IMR-90 (cell line): ENCODE measurements at places on chromosomes 3 and 15. TPM values are rescaled to one million over a fixed set of nuclear protein-coding genes. Genes with fewer than 3 reads are reported as not detected.

- H3K4me3 ChIP-seq: no peak overlapping the region
- H3K36me3 ChIP-seq: no peaks in the 10 kb centered on the region; the same call in 1 of the 2 replicates
- no peak overlapping the region for H3K27ac ChIP-seq
- H3K27me3 ChIP-seq: peaks cover 6% of the 10 kb centered on the region
Measured at GRCh38 chr3:72368331-72368975, 479.8 kb downstream of the SHQ1 start.

- DNase-seq: peak; percentile 73
- H3K4me1 ChIP-seq: peaks cover 13% of the 10 kb centered on the region; the same call in 1 of the 2 replicates
- peaks cover 1% of the 10 kb centered on the region; the same call in 1 of the 2 replicates for H3K36me3 ChIP-seq
- H3K27ac ChIP-seq: peak overlapping the region; percentile 87; the same call in 1 of the 2 replicates
Measured at GRCh38 chr3:81741216-81741615, 20.2 kb downstream of the GBE1 start.

DNA sequence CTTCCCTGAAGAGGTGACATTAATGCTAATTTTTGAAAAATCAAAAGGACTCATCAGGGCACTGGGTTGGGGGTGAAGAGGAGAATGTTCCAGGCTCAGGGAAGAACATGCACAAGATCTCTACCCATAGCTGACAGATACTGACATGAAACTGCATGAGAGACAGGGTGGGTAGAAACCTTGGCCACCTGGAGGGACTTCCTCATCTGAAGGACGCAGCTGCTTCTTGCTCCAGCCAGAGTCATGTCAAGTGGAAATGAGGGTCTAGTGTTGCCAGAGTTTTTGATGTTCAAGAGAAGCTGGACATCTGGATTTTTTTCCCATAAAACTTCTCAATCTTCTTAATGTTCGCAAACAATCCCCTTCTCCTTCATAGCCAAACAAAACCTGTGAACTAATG lies 29.7 kb downstream of the AMOTL2 start:
- no peaks in the 10 kb centered on the region for H3K27me3 ChIP-seq
- DNase-seq: no peak
- peaks cover 25% of the 10 kb centered on the region for H3K4me1 ChIP-seq
- H3K4me3 ChIP-seq: no peak overlapping the region
- no peak overlapping the region for H3K27ac ChIP-seq
- H3K36me3 ChIP-seq: no peaks in the 10 kb centered on the region

DNA sequence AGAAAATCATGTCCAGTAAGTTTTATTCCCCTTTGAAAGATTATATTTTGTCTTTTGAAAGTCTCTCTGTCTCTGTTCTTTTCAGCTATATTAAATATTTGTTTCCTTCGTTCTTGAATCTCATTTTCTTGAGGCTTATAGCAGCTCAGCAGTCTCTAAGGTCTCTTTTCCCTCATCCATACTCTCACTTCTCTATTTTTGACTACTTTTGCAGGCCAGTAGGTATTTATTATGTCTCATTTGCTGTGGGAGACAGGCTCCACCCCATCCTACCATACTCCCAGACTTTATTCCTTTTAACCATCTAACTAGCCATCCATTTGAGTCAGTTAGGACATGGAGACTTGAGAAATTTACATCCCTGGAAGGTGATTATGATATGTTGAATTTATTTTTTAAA lies 71.0 kb downstream of the FILIP1L start:
- no peaks in the 10 kb centered on the region for H3K36me3 ChIP-seq
- peak overlapping the region; percentile 90 for H3K27ac ChIP-seq
- DNase-seq: no peak
- H3K27me3 ChIP-seq: peaks cover 1% of the 10 kb centered on the region; the same call in 1 of the 2 replicates
- peaks cover 30% of the 10 kb centered on the region for H3K4me1 ChIP-seq
- H3K4me3 ChIP-seq: no peak overlapping the region

- no peak for DNase-seq
- H3K27me3 ChIP-seq: peaks cover 24% of the 10 kb centered on the region
- no peaks in the 10 kb centered on the region; the same call in 1 of the 2 replicates for H3K4me1 ChIP-seq
- no peaks in the 10 kb centered on the region for H3K36me3 ChIP-seq
- H3K27ac ChIP-seq: no peak overlapping the region
- peak overlapping the region; percentile 45 for H3K4me3 ChIP-seq
Measured at GRCh38 chr15:36882487-36883131, 217.7 kb downstream of the MEIS2 start.

GRCh38 chr3:131109156-131109555 lies 82.5 kb downstream of the NEK11 start:
- no peaks in the 10 kb centered on the region for H3K27me3 ChIP-seq
- no peaks in the 10 kb centered on the region for H3K4me1 ChIP-seq
- no peak overlapping the region for H3K27ac ChIP-seq
- H3K4me3 ChIP-seq: no peak overlapping the region

GRCh38 chr15:42726114-42726513 lies 10.8 kb downstream of the CDAN1 start:
- H3K27me3 ChIP-seq: no peaks in the 10 kb centered on the region
- peaks cover 72% of the 10 kb centered on the region for H3K36me3 ChIP-seq
- no peak for DNase-seq
- H3K4me3 ChIP-seq: no peak overlapping the region

DNA sequence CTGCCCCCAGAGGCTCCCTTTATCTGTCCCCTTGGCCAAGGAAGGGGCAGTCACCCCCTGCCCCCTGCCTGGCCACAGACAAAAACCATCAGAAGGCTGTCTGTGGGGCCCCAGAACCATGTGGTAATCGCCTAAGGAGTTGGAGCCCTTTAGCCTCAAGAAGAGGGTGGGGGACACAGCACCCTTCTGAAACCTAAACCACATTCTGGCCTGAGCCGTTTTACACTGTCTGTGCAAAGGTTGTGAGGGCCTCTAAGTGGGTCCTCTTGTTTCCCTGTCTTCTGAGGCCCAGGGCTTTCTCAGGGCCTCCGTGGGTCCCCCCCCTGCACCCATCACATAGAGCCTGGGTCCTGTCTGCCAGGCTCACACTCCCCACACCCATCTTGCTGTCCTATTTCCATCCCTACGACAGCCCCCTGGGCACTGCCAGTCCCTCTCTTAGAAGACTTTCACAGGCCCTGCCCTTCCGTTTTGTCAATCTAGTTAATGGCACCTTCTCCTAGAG lies 17.9 kb upstream of the RPUSD3 start:
- H3K27ac ChIP-seq: no peak overlapping the region
- H3K27me3 ChIP-seq: no peaks in the 10 kb centered on the region; the same call in 1 of the 2 replicates
- no peaks in the 10 kb centered on the region for H3K36me3 ChIP-seq
- DNase-seq: no peak

- peak; percentile 22 for DNase-seq
- H3K27ac ChIP-seq: no peak overlapping the region
- no peak overlapping the region for H3K4me3 ChIP-seq
Measured at GRCh38 chr15:70339571-70340493, 242.1 kb upstream of the TLE3 start.

- no peaks in the 10 kb centered on the region for H3K36me3 ChIP-seq
- H3K27me3 ChIP-seq: peaks cover 47% of the 10 kb centered on the region
- H3K4me1 ChIP-seq: no peaks in the 10 kb centered on the region
Measured at GRCh38 chr3:48222616-48223513, at the start of gene CAMP. TSS of gene CAMP (plus strand) at chr3:48223495. CDS start at chr3:48223512, 17 bp downstream.

GRCh38 chr3:186967686-186968085 lies 37.4 kb downstream of the ST6GAL1 start:
- H3K36me3 ChIP-seq: no peaks in the 10 kb centered on the region
- no peak for DNase-seq
- no peak overlapping the region for H3K4me3 ChIP-seq
- H3K27me3 ChIP-seq: no peaks in the 10 kb centered on the region
- no peaks in the 10 kb centered on the region for H3K4me1 ChIP-seq
- no peak overlapping the region for H3K27ac ChIP-seq

GRCh38 chr3:3443482-3443881 lies 264.0 kb upstream of the CRBN start:
- H3K27me3 ChIP-seq: no peaks in the 10 kb centered on the region
- no peak overlapping the region for H3K27ac ChIP-seq
- no peaks in the 10 kb centered on the region for H3K4me1 ChIP-seq
- no peak for DNase-seq

DNA sequence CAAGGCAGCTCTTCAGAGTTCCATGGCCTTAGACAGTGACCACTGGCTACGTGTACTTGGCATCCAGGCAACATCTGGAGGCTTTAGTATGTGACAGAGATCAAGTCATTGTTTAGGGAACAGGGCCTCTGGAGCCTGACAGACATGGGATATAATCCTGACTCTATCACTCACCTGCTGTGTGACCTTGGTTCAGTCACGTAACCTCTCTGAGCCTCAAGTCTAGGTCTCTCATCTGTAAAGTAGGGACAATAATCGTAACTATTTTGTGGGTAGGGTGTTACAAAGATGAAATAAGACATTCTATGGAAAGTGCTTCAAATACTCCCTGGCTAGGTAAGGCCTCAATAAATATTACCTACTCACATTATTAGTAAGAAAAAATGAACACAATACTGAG lies 114.2 kb downstream of the SMAD6 start:
- no peak overlapping the region for H3K27ac ChIP-seq
- no peaks in the 10 kb centered on the region for H3K27me3 ChIP-seq
- peaks cover 2% of the 10 kb centered on the region; the same call in 1 of the 2 replicates for H3K4me1 ChIP-seq
- no peak for DNase-seq

GRCh38 chr3:124847051-124847450 lies 40.1 kb downstream of the ITGB5 start:
- H3K27ac ChIP-seq: no peak overlapping the region
- no peak overlapping the region for H3K4me3 ChIP-seq
- DNase-seq: no peak
- peaks cover 15% of the 10 kb centered on the region for H3K36me3 ChIP-seq
- no peaks in the 10 kb centered on the region for H3K27me3 ChIP-seq

- H3K27ac ChIP-seq: no peak overlapping the region
- H3K27me3 ChIP-seq: peaks cover 2% of the 10 kb centered on the region; the same call in 1 of the 2 replicates
- no peaks in the 10 kb centered on the region for H3K36me3 ChIP-seq
- H3K4me3 ChIP-seq: no peak overlapping the region
- H3K4me1 ChIP-seq: 0 out of 2 replicates have a peak, but pooled peaks cover 2% of the 10 kb centered on the region
- no peak for DNase-seq
Measured at GRCh38 chr3:184796551-184796950, 15.4 kb upstream of the VPS8 start.

DNA sequence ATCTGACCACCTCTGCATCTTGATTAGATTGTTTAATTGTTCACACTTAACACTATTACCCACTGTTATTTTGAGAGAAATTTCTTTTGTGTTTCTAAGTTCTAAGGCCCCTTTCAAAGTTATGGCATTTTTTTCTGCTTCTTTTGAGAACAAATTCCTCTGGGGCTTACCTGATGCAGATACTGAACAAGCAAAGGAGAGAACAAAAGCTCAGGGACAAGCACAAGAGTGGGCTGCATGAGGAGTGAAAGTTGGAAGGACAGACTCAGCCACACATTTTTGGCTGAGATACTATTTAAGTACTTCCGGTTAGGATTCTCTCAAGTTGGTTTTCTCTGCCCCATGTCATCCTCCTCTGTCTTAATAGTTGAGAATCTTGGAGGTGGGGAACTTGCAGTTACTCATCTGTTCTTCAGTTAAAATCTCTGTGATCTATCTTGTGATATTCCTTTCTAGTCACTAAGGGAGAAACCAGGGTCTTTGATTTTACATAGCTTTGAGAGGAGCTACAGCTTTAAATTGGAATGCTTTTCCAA lies 54.7 kb downstream of the CMTM6 start:
- no peak for DNase-seq
- H3K4me3 ChIP-seq: no peak overlapping the region
- H3K27me3 ChIP-seq: no peaks in the 10 kb centered on the region
- H3K36me3 ChIP-seq: no peaks in the 10 kb centered on the region

DNA sequence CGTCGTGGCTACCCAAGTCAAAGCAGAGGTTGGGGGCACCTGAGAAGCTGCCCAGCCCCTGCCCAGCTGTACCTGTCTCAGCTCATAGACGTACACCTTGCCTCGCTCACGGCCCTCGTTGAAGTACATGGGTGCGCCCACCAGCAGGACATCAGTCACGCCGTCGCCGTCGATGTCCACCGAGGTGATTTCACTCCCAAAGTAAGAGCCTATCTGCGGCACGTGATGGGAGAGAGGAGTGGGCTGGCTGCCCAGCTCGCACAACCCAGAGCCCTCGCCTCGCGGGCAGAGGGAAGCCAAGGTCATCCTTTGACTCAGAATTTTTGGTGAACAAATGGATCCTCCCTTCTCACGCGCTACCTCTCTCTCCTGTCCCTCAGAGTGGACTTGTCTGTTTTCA lies 54.7 kb downstream of the FEM1B start:
- peaks cover 18% of the 10 kb centered on the region for H3K4me1 ChIP-seq
- H3K4me3 ChIP-seq: no peak overlapping the region
- peaks cover 6% of the 10 kb centered on the region; the same call in 1 of the 2 replicates for H3K36me3 ChIP-seq
- H3K27me3 ChIP-seq: no peaks in the 10 kb centered on the region
- no peak for DNase-seq

DNA sequence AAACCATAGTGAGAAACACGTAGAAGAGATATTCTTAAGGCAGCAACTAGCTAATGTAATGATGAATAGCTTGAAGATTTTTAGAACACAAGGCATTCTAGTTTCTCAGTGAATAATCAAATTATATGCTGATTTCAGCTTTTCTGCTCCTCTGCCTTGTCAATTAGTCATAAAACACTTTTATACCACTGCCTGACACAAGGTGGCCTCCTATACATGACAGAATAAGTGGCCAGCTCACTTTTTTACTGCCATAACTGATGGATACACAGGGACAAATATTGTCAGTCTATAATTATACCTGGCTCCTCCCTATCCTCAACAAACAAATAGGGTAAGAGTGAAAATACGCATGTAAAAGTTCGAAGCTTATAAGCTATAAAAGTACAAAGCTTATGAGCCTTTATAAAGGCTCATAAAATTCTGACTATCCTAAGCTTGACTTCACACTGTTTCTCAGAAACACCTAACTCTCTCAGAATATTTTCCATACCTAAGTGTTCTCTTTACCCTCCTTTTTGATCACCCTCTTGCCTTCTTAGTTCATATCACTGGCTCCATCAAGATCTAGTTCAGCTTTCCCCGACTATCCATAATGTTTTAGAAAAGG lies 81.6 kb downstream of the HERC1 start:
- no peak overlapping the region for H3K4me3 ChIP-seq
- H3K27ac ChIP-seq: no peak overlapping the region
- no peaks in the 10 kb centered on the region for H3K27me3 ChIP-seq
- peaks cover 15% of the 10 kb centered on the region for H3K36me3 ChIP-seq

DNA sequence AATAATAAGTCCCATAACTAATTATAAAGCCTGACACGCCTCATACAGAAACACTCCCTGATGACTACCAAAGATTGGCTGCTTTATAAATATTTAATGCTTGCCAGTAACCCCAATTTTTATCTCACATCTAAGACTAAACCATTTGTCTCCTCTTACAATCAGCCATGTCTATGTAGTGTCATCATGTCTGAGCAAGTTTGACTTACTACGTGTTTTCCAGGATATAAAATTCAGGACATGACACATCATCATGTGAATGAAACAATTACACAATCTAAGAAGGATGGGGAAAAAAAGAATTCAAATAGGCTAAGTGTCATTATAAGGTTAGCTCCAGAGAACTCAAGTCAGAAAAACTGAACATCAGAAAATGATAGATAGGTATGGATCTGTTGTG lies 208.7 kb downstream of the MECOM start:
- H3K27ac ChIP-seq: no peak overlapping the region
- peak; percentile 59 for DNase-seq
- H3K4me3 ChIP-seq: no peak overlapping the region
- no peaks in the 10 kb centered on the region for H3K27me3 ChIP-seq
- H3K4me1 ChIP-seq: no peaks in the 10 kb centered on the region

DGKG gene
- polyA plus RNA-seq: 1.2 and 1.8 TPM in 2 replicates

NR1I2 gene
- not detected in 2 replicates for polyA plus RNA-seq

TRANK1 gene
- 5.1 and 7.9 TPM in 2 replicates for polyA plus RNA-seq

KY gene
- polyA plus RNA-seq: 0.04 and 0.09 TPM in 2 replicates

INKA1 gene
- polyA plus RNA-seq: 4.5 and 5.4 TPM in 2 replicates

ENTPD3 gene
- not detected in 2 replicates for polyA plus RNA-seq

RLBP1 gene
- not detected in 2 replicates for polyA plus RNA-seq
